ENCODE measurements at places on chromosomes 16 and 17. TPM values are rescaled to one million over a fixed set of nuclear protein-coding genes. Genes with fewer than 3 reads are reported as not detected.

GRCh38 chr16:20260215-20261009 is 66.9 kb downstream of the GP2 start:
- DNase-seq: no peak

DNA sequence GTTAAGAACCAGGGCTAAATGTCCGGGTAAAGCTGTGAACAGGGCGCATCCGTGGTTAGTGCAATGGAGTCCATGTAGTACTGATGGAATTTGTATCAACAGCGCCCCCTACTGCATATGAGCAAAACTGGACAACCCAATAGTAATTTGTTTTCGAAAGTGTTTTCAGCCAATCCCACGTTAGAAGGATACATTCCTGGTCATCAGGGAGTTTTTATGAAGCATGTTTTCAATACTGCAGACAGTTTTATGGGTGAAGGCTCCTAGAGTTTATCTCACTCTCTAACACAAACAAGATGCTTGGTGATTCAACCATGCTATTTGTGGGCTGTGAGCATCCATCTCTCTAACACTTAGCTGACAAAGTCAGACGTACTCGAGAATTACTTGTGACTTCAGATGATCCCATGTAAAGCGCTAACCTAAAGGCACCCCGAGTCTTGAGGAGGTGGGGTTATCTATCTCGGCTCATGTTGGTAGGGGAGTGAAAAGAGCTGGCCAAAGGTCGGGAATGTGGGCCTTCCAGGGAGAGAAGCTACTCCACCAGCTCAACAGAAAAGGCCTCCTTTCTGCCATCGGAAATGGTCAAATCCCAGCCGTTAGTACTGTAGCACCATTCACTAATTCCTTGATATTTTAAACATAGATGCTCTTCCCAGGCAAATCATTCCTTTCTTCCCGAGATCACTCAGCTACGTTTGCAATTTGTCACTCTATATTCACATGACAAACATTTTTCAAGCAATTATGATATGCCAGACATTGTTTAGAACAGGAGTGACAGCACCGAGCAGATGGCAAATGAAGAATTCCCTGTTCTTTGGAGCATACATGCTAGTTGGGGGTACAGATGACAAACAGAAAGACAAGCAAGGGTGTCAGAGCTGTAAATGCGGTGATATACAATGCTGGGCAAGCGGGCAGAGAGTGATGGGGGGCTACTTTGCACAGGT is 46.9 kb upstream of the HNF1B start:
- no peak for DNase-seq

DNA sequence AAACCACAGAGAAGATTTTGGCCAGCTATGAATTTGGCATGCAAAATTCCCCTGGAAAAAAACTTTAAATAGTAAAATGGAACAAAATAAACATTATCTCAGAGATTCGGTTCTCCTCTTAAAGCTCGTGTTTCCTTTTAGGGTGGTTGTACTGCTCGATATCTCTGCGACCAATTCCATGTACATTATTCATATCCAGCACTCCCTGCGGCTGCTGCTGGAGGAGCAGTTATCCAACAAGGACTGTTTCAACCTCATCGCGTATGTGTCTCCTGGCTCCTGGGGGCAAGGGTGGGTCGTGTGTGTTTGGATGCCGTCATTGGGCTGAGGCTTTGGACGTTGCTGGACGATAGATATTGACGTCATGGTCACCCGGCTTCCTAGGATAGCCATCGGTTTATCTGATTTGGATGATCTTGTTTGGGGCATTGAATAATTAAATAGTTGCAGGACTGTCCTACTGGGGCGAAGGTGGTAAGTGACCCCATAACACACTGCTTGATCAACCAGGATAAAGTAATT is 33.8 kb downstream of the VWA3A start:
- DNase-seq: no peak

The SHPK gene
- 24.3 TPM for total RNA-seq

The VASN gene
- total RNA-seq: 52.5 TPM

Measured in lower leg skin (tissue), 4 donors.